ENCODE measurements at places on chromosomes 7 and 10.

DNA sequence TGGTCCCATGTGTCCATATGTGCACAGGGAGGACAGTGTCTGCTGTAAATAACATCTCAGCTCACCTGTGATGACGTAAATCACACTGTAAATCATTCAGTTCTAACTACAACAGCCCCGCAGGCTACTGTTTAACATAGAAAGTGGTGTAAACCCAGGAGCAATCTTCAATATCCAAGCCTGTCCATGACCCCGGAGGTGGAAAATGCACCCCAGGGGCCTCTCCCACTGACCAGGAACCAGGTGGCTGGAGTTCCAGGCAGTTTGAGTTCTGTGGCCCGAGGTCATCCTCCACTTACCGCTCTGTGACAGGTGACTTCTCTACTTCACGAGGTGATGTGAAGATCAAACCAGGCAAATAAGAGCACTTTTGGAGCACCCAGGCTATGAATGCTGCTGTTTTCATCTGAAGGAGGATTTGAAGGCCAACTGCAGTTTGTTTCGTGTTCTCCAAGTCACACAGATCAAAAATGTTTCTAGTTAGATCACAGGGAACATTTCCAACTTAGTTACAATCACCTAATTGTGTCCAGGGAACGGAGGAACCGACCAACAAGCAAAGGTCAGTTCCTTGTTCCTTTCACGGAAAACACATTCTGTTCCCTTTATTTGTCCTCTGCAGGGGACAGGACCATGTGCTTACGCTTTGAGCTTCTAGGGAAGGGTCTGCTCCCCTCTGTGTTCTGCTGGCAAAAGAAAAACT, 131.8 kb downstream of the WDR37 start:
- DNase-seq, result no peak

- DNase-seq, result no peak
These were observed 20.8 kb downstream of the LAT2 start for GRCh38 chr7:74230446-74231231.

DNA sequence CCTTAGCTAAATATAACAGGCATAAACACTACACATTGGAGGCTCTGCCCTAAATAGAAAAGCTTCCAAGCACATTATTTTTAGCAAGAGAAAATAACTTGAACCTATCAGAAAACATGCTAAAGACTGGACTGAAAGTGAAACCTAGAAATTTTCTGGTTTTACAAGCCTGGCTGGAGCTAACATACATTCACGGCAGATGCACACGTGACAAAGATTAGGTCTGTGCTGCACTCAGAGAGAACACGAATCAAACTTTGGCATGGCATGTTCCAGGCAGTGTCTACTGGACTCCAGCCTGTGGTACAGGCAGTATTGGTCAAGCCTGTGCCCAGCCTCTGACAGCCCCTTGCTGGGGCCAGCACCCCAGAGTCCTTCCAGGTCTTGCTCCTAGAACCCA, 94.1 kb upstream of the PCBD1 start:
- no peak for DNase-seq

GRCh38 chr7:74220229-74220628, 10.4 kb downstream of the LAT2 start:
- no peak for DNase-seq

DNA sequence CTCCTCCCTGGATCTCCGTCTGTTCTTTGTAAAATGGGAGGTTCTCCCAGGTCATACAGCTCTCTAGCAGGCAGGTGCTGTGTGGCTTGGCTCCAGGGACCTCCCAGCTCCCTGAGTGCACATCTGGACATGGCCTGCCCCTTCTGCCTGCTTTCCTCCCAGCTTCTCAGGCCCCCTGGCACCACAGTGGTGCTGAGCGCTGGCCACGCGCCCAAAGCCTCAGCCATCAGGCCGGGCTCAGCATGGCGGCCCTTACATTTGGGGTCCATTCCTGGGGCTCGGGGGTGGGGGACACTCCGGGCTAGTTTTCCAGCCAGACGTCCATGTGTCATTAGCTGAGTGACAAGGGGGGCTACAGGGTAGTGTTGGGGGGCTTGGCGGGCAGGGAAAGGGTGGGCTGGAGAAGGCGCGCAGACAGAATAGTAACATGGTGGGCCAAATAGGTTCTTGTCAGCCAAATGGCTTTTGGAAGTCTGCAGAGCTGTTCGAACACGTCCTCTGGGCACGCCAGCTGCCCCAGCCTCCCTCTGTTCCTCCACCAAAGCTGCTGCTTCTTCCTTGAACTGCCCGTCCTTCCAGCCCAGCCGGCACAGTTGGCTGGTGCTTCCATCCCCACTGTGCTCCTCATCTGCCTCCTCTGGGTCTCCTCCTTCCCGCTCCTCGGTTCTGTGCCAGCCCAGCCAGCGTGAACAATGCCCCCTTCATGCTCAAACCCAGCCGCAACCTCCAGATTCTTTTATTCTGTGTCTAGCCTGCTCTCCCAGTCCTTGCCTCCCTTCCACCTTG, 65.9 kb downstream of the GOLGA7B start:
- DNase-seq, result no peak

DNA sequence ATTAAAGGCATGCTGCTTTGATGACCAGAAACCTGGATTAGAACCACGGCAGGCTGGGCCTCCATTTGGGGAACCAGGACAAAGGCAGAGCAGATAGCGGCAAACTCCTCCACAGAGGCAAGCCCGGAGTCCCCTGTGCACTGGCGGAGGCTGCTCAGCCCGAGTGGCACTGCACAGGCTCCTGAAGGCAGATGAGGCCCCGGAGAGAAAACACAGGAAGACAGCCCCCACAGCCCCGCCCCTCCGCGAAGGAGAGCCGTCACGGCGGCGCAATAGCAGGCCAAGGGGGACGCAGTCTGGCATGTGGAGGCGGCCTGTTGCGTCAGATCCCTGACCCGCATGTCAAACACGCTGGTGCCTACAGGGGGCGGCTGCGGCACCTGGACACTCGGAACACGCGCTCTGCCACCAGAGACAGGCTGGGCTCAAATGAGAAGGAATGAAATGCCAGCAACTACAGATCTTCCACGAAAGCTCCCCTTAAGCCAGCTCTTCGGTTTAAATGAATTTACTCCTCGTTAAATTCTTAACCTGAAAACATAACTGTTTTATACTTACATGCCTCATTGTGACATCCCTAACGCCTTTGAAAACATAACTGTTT, 128.5 kb downstream of the MAD1L1 start:
- peak; percentile 70 for DNase-seq

DNA sequence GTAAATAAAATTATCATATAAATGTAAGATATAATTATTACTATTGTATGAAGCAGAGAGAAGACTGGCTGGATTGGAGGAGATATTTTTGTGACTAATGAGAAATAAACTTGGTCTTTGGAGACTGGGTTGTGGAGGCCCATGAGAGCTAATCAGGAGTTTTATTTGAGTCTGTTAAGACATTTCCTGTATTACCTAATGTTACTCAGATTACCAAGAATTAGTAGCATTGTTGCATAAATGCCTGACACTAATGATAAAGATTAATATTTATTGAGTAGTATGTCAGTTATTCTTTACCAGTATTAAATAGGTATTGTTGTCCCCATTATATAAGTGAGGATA, 7.1 kb downstream of the CCDC126 start:
- no peak for DNase-seq

GRCh38 chr10:112385201-112385600, 11.3 kb downstream of the ACSL5 start:
- no peak for DNase-seq

- no peak for DNase-seq
These were observed 71.4 kb upstream of the SH2B2 start for GRCh38 chr7:102215256-102215655.

DNA sequence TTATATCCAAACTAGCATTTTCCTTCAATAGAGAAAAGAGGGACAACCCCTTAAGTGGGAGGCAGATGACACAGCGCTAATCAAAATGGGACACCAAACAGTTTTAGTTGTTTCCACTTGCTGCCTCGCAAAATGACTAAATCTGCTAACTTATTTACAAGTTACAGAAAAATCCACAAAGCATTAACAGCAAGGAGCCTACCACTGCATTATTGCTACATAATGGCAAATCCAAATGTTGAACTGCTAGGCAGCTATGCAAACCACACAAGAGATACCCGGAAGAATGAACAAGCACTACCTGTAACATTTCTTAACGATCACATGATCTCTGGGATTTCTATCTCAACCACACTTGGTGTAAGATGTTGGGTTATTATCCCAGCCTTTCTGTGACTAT, 96.7 kb downstream of the SFMBT2 start:
- no peak for DNase-seq

GRCh38 chr7:12757443-12757842, 70.0 kb downstream of the ARL4A start:
- no peak for DNase-seq

All from stimulated activated CD4-positive, alpha-beta T cell treated with anti-CD3 and anti-CD28 coated beads, TNF-alpha, amount 100 ng/mL, for 48 hours (primary cell).